ENCODE measurements at places on chromosomes 1 and 21. TPM values are rescaled to one million over a fixed set of nuclear protein-coding genes. Genes with fewer than 3 reads are reported as not detected.

Gene BEST4
- 0.18 TPM for total RNA-seq

Gene IFNGR2
- 55.3 TPM for total RNA-seq

Gene TESK2
- 2.2 TPM for total RNA-seq

Gene KDM1A
- total RNA-seq = 87.2 TPM

Gene GABRD
- total RNA-seq = 0.35 TPM

Gene SMAP2
- total RNA-seq = 14.0 TPM

Gene AADACL3
- total RNA-seq = not detected

Gene S100A5
- total RNA-seq = not detected

Gene GNG4
- total RNA-seq = 0.27 TPM

DNA sequence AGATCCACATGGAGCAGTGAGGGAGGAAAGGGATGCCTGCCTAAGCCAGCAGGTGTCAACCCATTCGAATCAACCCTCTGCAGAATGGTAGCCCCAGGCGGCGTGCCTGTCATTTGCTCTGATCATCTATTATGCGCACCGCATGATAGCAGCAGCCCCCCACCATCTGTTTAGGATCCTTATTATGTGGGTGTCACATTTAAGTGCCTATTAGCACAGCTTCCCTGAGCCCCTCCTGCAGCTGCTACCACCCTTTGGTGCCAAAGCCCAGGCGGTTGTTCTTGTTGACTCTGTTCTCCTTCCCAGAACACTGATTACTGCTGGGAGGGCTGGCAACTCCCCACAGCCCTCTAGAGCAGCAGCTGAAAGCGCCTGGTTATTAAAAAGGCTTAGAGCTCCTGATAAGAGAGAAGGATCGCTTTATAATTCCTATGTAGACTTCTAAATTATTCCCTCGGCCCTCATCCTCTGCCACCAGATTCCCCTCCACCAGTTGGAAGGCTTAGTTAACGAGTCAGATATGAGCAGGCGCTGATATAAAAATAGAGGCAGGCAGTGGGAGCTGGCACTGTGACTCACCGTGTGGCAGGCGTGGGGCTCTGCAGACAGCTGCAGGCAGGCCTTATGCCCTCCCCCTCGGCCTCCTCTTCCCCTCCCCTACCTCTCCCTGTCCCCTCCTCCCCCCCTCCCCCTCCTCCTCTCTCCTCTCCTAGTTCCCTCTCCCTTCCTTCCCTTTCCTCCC is 23.0 kb downstream of the ACTA1 start:
- peak; percentile 86 for DNase-seq

DNA sequence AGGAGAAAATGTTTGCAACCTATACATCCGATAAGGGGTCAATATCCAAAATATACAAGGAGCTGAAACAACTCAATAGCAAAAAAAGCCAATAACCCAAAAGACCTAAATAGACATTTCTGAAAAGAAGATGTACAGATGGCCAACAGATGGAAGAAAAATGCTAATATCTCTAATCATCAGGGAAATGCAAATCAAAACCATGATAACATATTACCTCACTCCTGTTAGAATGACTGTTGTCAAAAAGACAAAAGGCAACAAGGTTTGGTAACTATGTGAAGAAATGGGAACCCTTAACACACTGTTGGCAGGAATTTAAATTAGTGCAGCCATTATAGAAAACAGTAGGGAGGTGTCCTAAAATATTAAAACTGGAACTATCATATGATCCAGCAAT is 74.7 kb downstream of the LEPR start:
- peak; percentile 55 for DNase-seq

DNA sequence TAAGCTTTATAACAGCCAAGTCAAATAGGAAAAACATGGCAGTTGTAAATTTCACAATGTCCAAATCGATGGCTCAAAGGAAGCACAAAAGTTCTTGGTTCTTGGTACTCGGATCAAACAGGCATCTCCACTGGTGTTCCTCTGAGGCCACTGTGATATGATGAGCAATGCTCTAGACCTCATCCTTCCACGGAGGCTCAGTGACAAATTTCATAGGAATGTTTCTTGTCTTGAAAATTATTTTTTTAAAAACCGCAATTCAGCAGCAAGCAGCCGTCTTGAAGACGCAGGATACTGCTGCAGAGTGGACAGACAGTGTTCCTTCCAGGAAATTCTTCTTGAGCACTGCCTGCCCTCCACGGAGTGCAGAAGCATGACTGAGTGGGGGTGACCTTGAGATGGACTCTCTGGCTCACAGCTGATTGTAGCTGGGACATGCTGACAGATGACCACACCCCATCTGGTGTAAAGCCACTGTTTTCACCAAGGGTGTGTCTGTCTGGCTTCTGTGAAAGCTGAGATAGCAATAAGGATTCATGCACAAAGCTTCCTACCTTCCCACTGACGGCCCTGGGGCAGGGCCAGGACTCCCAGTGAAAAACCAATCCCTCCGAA is 61.9 kb downstream of the TIAM1 start:
- peak; percentile 24 for DNase-seq

GRCh38 chr1:41286992-41287391 is 44.9 kb upstream of the SCMH1 start:
- no peak for DNase-seq

DNA sequence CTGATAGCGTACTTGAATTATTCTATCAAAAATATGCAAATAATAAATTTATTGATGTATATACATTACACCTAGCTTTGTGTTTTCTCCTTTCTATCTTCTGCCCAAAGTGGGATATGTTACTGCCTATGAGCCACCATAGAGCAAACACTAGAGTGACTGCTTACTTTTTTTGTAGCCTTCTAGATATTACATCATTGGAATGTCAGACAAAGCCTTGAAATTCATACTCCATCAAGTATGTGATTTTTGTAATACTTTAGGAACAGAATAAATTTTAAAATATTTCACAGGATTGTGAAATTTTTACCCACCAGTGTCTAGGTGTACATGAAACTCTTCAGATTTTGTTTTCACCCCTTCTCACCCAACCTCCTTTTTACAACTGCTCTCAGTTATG is 787.6 kb downstream of the USP25 start:
- no peak for DNase-seq

- DNase-seq = no peak
Measured at GRCh38 chr1:183027031-183027430, 3.8 kb downstream of the LAMC1 start.

- no peak for DNase-seq
Measured at GRCh38 chr1:11354893-11355553, 82.0 kb downstream of the UBIAD1 start.

GRCh38 chr1:176119549-176119948 is 87.5 kb downstream of the COP1 start:
- no peak for DNase-seq

- DNase-seq = no peak
Measured at GRCh38 chr1:31031330-31032143, 34.0 kb downstream of the PUM1 start.

DNA sequence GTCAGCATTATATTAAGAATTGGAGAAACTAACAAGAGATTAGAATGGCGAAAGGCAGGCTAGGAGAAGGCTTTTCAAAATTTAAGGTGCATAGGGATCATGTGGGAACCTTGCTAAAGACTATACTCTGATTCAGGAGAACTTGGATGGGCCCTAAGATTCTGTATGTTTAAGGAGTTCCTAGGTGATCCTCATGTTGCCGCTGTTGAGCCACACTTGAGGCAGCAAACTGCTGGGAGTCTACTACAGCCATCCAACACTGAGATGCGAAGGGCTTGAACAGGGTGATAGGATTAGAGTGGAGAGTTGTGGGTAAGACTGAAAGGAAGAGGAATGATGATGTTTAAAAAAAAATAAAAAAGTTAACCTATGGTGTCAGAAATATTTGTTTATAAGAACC is 1013.2 kb downstream of the MRPL39 start:
- no peak for DNase-seq

- peak; percentile 46 for DNase-seq
Measured at GRCh38 chr1:117600325-117600943, 5.4 kb upstream of the TENT5C start.

- DNase-seq = peak; percentile 17
Measured at GRCh38 chr1:30321246-30321910, 402.0 kb downstream of the MATN1 start.

DNA sequence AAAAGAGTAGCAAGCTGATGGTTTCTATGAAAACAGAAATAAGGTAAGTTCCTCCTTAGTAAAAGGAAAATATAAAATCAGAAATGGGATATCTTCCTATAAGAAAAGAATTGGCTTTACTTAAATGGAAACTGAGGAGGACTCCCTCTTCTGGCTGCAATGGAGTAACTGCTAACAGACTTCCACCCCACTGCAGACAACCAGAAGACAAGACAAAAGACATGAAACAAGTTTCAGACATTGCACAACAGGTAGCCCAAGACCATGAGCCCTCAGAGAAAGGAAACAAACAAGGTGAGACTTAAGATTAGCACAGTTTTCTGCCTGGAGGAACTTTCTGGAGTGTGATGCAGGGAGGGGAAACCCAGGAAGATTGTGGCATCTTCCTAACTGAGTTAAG is 17.0 kb upstream of the OLFML2B start:
- DNase-seq = no peak

- peak; percentile 66 for DNase-seq
Measured at GRCh38 chr1:209585672-209586071, 2.2 kb downstream of the CAMK1G start.

DNA sequence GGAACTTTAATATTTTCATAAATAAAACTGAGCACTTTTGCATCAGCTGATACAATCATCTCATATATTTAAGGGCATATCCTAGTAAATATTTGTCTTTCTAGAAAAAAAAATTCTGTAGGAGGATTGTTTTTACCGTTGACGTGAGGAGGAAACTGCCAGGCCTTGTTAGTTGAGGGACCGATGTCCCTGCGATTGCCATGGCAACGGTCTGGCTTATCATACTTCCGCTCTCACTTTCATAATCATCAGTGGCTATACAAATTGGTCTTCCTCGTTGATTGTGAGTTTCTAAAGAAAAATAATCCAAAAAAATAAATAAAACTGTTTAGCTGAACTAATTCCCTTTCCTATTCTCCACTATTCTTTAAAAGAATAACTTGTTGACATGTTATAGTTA is 69.3 kb upstream of the ANGPTL3 start:
- DNase-seq = peak; percentile 17

Data from muscle of leg (tissue), 16 donors.